ENCODE measurements at places on chromosomes 7 and 10.

DNA sequence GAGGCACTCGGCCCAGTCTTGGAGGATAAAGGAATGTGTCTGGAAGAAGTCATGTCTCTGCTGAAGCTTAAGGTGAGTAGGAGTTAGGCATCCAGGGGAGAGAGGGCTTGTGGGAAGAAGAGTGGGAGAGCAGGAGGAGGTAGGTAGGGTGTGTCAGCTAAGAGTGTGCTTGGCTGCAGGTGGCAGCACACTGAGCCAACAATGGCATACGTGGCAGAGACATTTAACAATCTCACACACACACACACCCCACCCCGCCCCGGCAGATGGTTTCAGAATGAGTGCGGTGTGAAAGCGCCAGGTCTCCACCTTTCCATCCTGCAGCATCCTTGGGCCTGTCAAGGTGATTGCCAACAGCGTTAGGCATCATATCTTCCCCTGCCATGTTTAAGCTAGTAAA lies 11.2 kb upstream of the ARPC1A start:
- DNase-seq = peak; percentile 65

- DNase-seq = no peak
These were observed 452.2 kb upstream of the SORCS1 start for GRCh38 chr10:107616463-107617410.

GRCh38 chr7:68247571-68247970 lies 1250.9 kb downstream of the TYW1 start:
- DNase-seq = no peak

DNA sequence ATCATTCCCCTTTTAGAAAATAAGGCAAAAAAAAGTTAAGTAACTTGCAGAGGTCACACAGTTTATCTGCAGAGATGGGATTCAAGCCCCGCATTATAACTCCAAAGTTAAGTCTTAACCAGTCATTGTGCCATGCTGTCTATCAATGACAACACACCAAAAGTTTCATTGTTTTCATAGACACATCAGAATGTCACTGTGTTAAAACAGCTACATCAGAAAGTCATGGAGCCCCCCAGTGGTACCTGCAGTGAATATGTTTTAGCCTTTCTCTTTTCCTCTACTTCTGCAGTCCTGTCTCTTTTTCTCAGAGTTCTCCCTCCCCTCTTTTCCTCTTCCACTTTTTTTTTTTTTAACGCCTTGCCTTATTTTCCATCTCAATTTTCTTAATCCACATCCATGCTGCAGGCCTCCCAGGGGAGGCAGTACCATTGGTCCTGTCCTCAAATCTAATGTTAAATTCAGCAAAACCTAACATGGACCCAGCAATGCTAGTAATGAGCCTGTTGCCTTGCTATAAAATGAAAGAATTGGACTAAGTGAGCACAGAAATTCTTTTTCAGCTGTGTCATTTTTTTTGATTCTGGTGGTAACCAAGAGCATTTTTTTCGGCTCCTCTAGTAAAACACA lies 3.8 kb upstream of the NRCAM start:
- DNase-seq = peak; percentile 18

DNA sequence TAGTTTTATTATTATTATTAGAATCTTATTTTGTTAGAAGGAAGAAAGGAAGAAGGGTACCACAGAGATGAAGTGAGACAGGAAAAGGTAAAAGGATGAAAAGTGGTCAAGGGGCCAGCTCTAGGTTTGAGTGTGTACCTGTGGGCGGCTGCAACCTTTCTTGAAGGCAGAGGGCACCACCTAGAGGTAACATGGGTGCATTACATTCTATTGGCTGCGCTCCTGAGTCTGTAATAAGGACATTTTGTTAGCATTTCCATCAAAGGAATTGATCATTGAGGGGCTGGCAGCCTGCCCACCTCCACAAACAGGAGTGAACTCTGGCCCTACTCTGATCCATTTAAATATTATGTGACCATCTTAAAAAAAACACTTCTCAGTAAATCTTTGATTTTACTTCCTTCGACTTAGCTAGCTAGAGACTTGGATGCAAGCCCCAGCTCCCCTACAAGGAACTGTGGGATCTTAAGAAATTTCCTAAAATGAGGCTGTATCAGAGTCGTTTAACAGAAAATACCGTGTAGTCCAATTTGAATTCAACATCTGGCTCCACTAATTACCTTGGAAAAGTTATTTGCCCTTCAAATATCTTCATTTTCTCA lies 610.4 kb downstream of the IPMK start:
- DNase-seq = peak; percentile 35

DNA sequence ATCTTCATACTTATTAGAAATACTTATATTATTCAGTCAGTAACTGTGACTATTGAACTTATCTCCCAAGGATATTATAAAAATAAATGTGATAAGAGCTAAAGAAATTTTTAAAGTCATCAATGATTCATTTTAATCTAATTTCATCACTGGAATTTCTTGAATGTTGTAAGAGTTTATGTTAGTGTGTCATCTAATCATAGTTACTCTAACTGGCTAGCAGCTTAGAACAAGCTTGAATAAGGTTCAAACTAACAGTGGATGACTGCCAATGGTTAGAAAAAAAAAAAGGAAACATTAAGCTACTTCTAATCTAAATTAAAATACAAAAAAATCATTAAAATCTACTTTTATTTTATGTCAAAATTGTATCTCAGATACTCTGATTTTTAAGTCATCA lies 1066.3 kb downstream of the CNTNAP2 start:
- DNase-seq = no peak

DNA sequence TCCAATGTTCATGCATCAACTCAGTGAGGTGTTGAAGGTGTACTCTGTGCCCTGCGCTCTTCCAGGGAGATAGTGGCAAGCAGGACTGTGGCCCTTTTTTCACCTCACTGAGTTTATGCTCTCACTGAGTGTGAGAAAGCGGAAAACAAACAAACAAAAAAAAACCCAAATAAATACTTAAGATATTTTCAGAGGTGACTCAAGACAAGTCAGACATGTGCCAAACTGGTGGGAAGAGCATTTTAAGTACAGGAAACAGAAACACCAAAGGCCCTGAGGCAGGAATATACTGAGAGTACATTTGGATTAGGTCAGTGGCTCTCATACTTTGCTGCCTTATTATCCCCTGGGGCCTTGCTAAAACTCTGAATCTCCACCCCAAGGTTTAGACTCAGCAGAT lies 111.9 kb upstream of the IGFBP3 start:
- DNase-seq = no peak

DNA sequence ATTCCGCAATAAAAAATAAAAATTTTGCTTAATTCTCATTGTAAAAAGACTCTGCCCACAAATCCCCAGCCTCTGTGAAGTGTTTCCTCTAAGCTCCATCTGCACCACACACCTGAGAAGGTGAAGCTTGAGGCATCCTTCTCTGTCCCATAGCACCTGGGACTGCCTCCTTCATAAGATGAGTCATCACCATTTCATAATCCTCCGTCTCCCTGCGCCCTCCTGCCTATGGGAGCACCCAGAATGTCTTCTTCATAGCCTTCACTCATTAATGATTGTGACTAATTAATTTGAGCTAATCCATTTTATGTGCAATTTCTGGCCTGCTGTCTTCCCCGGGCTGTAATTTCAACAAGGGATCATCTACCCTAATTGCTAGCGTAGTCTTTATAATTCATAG lies 90.3 kb downstream of the WDR11 start:
- no peak for DNase-seq

- DNase-seq = no peak
These were observed 117.8 kb downstream of the THSD7A start for GRCh38 chr7:11714205-11714604.

- no peak for DNase-seq
These were observed 331.4 kb upstream of the TMEM229A start for GRCh38 chr7:124364283-124364682.

DNA sequence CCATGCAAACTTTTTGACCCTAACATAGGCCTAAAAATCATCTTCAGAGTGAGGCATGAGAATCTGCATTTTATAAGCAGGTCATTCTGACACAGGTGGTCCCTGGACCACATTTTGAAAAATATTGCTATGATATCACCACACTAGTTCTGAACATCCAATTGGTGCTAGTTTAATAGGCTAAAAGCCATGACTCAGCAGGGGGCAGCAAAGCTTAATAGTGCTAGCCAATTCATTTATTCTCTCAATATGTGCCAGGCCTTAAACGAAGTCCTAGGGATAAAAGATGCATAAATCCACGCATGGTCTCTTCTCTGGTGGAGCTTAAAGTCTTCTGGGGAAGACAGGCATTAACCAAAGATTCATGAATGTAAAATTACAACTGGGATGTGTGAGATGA lies 10.2 kb upstream of the SLC25A28 start:
- DNase-seq = no peak

- no peak for DNase-seq
These were observed 20.2 kb upstream of the FOXK1 start for GRCh38 chr7:4661871-4662270.

DNA sequence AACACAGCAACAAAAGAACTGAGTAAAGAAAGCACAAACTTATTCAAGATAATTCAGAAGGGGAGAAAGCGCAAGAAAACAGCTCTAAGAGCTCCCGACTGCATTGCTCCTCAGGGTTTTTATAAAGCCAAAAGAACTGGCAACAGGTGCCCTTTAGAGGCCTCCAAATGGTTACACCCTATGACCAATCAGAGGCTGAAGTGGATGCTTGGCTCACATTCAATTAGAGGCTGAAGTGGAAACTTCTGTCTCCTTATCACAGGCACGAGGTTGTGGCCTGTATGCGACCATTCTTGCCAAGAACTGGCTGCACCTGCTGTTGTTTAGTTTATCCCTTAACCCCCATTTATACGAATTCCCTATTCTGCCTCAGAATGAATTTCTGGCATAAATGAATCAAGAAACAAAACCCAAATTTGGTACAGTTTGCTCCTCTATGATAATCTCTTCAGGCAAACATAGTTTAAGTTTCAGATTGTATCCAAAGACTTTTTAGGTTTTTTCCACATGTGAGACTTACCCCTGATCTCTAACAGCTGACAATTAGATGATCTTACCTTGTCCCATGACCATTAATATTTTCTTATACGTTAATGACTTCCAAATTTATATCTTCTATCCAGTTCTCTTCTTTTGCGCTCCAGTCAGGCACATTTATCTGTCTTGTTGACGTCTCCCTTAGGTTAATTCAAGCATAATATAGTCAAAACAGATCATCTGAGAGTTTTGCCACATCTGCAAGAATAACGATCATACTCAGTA lies 504.8 kb downstream of the NXPH1 start:
- no peak for DNase-seq

- DNase-seq = no peak
These were observed 5.8 kb downstream of the GNB2 start for GRCh38 chr7:100679129-100679926.

DNA sequence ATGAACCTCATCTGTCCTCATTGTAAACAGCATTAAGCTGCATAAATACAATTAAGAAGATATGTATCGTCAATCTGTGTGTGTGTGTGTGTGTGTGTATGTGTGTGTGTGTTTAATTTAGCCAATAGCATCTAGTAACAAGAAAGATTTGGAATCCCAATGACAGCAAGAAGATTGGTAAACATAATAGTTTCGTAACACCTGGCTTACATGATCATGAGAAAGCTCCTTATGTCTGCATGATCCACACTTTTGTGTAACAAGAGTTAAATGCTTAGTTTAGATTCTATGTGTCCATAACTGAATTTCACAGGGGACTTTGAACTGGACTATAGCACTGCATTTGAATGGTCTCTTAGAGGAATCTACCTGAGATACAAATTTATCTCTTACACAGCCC lies 191.0 kb upstream of the BET1 start:
- no peak for DNase-seq

GRCh38 chr7:157983502-157984422 lies 603.9 kb downstream of the PTPRN2 start:
- DNase-seq = no peak

DNA sequence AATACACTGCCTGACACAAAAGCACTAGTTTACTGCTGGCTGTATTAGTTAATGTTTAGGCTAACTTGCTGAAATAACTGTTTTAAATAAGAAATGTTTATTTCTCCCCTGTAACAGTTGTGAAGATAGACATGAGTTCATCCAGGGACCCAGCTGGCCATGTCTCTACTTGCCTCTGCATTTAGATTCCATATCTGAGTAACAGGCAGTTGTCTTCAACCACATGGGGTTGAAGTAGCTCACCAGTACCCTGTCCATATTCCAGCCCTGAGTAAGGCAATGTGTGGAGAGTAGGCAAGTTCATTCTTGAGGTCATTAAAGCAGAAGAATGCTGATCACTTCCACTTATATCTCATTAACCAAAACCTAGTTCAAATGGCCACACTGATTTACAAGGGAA lies 31.1 kb upstream of the RSBN1L start:
- no peak for DNase-seq
